Articular chondrocyte of knee joint (primary cell): ENCODE measurements at places on chromosomes 3 and 15. TPM values are rescaled to one million over a fixed set of nuclear protein-coding genes. Genes with fewer than 3 reads are reported as not detected.

The PDZRN3 gene
- 35.0 and 50.9 TPM in 2 replicates for total RNA-seq

The UROC1 gene
- total RNA-seq = not detected in 2 replicates

The SPINK8 gene
- not detected in 2 replicates for total RNA-seq

The SNX33 gene
- 42.6 and 44.7 TPM in 2 replicates for total RNA-seq

The RBP2 gene
- not detected in 2 replicates for total RNA-seq

The ALPK3 gene
- 0.78 and 2.8 TPM in 2 replicates for total RNA-seq

The ATP11B gene
- 112 and 115 TPM in 2 replicates for total RNA-seq

The ISL2 gene
- total RNA-seq = 0.22 TPM in 1 of 2 replicates, not detected in the other
